Cardiac fibroblast (primary cell): ENCODE measurements at places on chromosomes 2 and 18.

GRCh38 chr18:67504739-67505138 is 11.8 kb downstream of the DSEL start:
- DNase-seq, result no peak

DNA sequence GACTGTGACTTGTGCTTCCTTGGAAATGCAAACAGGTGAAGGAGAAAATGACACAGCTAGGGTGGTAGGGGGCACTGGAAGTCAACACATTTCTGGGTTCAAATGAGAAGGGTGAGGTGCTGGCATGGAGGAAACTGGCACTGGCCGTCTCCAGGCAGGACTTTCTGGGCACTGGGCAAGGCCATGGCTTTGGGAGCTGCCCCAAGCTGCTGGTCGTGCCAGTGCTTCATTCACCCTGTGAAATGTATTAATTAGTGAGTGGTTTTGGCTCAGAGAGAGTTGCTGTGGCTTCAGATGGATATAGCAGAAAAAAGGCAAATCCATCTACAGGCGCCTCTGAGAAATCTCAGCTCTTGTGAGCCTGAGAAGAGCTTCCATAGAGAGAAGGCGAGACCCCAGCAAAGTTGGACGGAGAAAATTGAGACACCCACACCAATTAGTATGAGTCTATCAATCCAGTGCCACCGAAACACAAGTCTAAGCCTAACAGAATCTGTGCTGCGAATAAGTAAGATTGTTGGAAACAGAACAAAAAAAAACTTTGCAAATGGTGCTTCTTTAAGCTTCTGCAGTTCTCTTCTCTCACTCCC is 202.1 kb upstream of the TNP1 start:
- no peak for DNase-seq

- DNase-seq, result no peak
These were observed 58.7 kb downstream of the CD226 start for GRCh38 chr18:69889009-69889408.

DNA sequence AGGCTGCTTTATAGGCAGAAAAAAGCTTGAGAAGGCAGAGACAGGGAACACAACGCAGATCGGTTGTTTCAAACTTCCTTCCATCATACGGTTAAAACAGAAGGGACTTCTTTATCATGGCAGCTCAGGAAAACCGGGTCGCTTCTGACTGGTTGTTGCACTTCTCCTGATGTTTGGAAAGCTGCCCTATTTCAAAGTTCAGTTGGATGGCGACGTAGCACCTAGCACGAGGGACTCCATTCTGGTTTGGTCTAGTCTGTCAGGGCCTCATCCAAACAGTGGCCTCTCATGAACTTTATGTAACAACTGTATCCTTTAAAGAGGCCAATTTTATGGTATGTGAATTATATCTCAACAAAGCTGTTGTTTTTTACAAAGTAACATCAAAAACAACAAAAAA is 210.1 kb upstream of the RAB12 start:
- DNase-seq, result no peak

GRCh38 chr2:241645056-241645914 is 7.8 kb downstream of the ATG4B start:
- no peak for DNase-seq

DNA sequence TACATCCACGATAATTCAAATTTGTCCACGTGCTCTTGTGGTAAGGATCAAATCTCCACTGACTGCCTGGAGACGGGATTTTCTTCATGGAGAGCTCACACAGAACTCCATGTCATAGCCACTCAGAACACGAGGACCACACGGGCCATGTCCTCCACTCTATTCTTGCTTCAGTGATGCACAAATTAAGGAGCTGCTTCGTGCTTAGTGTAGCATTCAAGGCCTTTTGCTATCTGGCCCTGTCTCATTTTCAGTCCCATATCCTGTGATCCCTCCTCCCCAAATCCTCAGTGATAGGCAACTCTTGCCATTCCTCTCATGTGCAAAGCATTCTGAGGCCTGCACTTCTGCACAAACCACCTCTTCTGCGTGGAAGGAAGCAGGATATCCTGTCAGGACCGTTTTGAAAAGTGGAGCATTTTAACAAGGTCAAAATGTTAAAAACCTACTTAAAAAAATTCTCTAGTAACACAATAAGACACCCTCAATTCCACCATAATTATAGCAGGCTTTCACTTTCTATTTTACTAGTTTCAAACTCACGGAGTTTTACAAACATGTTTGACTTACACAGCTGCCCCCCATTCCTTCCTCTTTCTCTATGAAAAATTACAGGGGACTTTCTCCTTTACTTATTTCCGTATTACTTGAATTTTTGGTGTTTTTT is 35.2 kb downstream of the ST3GAL5 start:
- no peak for DNase-seq

GRCh38 chr2:234913208-234913626 is 38.6 kb upstream of the SH3BP4 start:
- DNase-seq, result no peak

- DNase-seq, result peak; percentile 76
These were observed 57.5 kb downstream of the UBE2E3 start for GRCh38 chr2:181037922-181038321.

DNA sequence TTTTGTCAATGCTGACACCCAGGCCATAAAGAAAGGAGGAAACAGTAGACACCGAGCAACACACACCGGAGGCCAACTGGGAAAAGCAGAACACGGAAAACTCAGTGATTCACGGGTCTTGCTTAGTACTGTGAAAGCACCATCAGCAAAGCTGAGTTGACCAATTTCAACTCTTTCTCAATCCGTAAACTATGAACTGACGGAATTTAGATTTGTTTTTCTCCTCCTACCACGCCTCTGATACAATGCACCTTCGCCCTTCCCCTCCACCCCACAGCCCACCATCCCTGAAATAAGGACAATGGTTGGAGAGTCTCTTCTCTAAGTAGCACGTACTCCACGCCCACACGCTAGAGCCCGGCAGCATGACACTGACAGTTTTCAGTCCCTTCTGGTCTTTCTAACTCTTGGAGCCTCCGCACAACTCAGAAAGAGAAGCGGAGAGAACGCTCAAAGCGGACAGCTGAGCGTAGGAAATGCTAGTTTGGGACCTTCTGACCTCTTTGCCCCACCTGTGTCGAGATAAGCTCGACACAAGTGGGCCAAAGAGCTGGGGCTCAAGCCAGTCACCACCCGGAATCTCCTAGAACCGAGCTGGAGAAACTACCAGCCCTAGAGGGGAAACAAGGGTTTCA is 669 bp downstream of the LNPK start:
- peak; percentile 66 for DNase-seq
